CD4-positive, alpha-beta T cell treated with Interleukin-15 for 1 hour (primary cell): ENCODE measurements at places on chromosomes 16 and 17.

- DNase-seq, result no peak
Measured at GRCh38 chr16:67862623-67863583, 9.9 kb upstream of the EDC4 start.

DNA sequence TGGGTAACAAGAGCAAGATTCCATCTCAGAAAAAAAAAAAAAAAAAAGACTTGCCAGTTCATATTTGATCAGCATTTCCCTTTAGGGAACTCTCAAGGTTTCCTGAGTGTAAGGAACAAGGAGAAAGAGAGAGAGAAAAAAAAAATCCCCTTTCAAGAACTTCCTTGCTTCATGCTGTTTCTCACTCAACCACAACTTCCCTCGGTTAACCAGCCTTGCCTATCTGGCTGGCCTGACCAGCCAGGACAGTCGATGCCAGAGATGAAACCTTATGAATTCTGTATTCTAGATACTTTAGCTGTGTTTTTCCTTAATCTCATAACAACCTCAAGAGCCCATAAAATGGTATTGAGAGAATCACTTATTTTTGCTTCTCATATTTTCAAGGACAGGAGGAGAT, 2.6 kb upstream of the N4BP1 start:
- DNase-seq, result no peak

GRCh38 chr16:10839279-10839666, 20.7 kb upstream of the TVP23A start:
- no peak for DNase-seq

GRCh38 chr16:72985148-72985941, 62.6 kb downstream of the ZFHX3 start:
- DNase-seq, result no peak

DNA sequence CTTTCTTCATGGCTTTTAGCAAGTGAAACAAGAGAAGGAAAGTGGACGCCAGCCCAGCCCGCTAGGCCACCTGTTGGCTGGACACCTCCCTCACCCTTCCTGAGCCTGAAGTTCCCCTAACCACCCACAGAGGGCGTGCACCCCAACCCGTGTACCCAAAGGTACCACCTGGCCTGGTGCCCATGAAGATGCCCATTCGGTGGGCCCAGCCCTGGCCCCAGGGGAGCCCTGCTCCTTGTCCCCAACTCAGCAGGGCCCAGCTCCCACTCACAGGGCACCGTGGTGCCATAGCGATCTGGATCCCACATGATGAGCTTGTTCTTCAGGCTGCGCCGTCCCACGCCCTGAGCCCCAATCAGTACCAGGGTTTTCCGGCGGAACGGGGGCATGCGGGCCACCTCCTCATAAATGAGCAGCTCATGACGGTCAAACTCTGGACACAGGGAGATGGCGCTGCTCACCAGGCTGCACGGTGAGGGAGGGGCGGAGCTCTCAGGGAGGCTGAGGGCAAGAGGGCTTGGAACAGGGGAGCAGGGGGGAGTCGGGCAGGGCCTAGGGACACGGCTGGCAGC, 26.8 kb downstream of the MPP2 start:
- DNase-seq, result no peak

GRCh38 chr16:87729266-87729954, 36.4 kb downstream of the KLHDC4 start:
- DNase-seq, result no peak

- DNase-seq, result no peak
Measured at GRCh38 chr16:66900721-66901441, 17.8 kb downstream of the CDH16 start.

GRCh38 chr16:68732042-68732680, 4.9 kb upstream of the CDH1 start:
- no peak for DNase-seq

- no peak for DNase-seq
Measured at GRCh38 chr16:76665571-76666275, 388.5 kb downstream of the CNTNAP4 start.

DNA sequence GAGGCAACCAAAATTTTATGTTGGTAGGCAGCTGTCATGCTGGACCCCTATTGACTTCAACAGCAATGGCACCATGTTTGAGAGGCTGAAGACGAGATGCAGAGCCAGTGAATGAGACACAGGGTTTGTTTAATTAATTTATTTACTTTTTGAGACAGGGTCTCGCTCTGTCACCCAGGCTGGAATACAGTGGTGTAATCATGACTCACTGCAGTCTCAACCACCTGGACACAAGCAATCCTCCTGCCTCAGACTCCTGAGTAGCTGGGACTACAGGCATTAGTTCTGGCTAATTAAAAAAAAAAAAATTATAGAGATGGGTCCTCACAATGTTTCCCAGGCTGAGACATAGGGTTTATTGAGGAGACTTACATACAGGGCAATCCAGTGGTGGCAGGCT, 36.2 kb upstream of the PPM1D start:
- no peak for DNase-seq
